Stimulated activated CD4-positive, alpha-beta T cell treated with anti-CD3 and anti-CD28 coated beads, Interleukin-1b, Interleukin-23, amount 100 ng/mL, for 1 hour (primary cell): ENCODE measurements at places on chromosomes 1 and 21.

- DNase-seq: peak; percentile 69
Observed at GRCh38 chr1:154760469-154760933, 109.6 kb downstream of the KCNN3 start.

GRCh38 chr1:3903141-3904005, 3.3 kb upstream of the C1orf174 start:
- DNase-seq: no peak

DNA sequence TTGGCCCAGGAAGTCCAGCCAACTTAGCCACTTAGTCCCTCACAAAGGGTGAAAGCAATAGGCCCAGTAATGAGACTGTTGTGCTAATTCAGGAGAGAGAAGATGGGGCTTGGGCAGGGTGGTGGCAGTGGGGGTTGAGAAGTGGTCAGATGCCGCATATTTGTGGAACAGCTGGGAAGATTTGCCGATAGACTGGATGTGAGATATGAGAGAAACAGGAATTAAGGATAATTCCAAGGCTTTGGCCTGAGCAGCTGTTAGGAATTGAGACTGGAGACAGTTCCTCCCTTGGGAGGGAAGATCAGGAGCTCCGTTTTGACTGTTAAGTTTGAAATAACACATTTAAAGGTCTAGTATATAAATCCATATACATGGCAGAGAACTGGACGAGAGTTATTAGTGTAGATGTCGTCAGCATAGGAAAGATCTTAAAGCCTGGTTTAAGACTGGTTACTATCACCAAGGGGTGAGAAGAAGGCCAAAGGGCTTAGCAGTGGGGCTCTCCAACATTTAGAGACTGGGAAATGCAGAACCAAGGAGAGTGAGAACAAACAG, 323.7 kb upstream of the FAM78B start:
- peak; percentile 6 for DNase-seq

- DNase-seq: no peak
Observed at GRCh38 chr1:10857687-10858086, 61.2 kb upstream of the CASZ1 start.

- no peak for DNase-seq
Observed at GRCh38 chr1:89041119-89041641, 18.5 kb upstream of the GBP3 start.

- no peak for DNase-seq
Observed at GRCh38 chr1:43549921-43550597, 19.4 kb downstream of the PTPRF start.

DNA sequence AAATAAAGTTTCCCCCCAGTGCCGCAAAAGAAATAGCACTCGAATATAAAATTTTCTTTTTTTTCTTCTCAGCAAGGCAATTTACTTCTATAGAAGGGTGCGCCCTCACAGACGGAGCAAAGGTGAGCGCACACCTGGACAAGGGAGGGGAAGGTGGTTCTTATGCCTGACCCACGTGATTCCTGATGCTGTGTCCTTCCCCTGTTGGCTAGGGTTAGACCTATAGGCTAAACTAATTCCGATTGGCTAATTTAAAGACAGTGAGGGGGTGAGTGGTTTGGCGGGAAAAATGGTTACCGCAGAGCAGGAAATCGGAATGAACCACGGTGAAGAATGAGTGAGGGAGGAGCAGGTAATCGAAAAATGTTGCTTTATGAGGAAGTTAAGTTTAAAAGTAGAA, 607 bp upstream of the FAAH start:
- DNase-seq: no peak

DNA sequence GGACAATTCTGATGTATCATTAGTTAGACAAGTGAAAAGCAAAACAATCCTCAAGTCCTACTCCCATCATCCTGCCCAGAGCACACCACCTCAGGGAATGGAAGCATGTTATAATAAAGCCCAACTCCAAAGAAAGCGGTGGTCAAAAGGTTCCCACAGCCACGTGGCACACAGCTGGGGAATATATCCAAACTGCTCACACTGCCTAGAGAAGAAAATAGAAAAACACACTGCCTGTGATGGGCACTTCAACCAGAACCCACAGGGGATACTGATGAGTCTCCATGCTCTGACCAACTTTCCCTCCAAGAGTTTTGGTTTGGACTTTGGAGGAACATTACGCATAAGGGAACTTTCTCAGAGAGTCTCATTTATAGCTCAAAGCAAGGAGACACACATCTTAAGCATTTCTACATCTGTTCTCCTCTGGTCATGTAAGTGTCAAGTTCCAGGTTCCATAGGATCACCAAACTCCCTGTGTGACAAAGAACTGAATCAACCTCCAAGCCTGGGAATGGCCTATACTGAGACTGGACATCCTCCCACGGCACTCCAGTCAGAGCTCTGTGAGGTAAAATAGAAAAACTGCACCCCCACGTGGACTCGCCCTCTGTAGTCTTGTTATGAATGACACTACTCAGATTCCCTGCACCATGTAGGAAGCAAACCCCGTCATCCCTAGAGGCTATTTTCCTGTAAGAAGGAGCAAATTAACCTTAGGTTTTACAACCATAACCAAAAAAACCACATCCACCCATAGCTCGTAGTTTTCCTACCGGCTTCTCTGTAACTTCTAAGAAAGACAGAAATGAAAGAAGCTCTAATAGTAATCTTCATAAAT, 12.2 kb downstream of the DSTYK start:
- no peak for DNase-seq

DNA sequence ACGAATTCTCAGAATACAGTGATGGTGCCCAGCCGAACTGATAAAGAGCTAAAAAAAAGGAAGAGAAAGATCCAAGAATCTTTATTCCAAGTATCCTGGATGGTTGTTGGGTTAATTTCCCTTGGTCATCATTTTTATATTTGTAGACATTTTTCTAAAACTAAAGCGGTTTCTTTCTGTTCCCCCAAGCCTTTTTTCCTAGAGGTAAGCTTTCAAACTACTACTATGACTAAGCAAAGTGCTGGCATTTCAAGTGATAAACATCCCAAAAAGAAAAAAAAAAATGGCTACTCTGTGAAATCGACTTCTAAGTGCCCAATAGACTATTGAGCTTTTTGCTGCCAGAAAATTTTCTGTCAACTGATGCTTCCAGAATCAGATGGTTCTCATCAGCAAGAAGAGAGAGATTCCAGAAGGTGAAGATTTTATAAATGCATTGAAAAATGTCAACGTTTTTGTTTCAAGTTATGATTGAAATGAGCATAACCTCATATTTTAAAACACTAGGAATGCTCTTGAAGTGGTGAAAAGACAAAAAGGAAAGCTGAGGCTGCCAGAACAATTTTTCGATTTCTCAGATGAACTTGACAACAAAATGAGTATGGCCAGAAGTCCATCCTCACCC, 96.1 kb upstream of the ZC3H11B start:
- no peak for DNase-seq

- DNase-seq: no peak
Observed at GRCh38 chr21:31130821-31131220, 92.5 kb upstream of the KRTAP19-8 start.

DNA sequence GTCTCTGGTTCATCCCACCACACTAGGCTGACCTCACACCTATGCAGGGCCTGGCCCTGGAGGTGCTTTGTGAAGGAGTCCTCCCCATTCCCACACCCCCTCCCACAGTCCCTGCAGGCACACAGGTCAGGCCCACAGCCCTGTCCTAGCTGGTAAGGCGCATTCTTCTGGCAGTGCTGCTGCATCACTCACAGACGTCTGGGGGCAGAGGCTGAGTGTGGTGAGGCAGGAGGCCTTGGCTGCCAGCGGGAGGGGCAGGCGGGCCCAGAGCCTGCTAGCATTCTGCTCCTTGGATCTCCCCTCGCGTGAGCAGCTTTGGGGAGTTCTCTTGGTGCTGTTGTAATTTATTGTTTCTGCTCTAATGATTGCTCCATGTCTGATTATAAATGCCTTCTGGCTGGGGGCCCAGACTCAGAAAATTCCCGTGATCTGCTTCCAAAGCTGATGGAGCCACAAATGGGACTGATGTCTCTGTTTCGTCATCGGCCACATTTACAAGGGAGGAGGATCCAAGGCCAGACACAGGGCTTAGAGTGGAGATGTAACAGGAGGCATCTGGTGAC, 62.9 kb downstream of the TRABD2B start:
- no peak for DNase-seq

DNA sequence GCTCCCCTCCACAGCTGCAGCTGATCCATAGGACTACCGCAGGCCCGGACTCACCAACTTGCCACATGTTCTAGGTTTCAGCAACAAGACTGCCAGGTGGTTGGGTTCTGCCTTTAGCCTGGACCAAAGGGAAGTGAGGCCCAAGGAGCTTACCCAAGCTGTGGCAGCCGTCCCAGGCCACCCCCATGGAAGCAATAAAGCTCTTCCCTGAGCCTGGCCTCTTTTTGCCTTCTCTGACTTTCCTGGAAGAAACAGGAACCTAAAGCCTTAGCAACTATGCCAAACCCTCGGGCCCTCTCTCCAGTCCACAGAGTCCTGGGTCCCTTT, 2.7 kb upstream of the ARTN start:
- no peak for DNase-seq

- no peak for DNase-seq
Observed at GRCh38 chr1:103084181-103084580, 24.1 kb downstream of the COL11A1 start.

GRCh38 chr21:45377325-45377709, 27.6 kb upstream of the COL18A1 start:
- DNase-seq: no peak

- DNase-seq: no peak
Observed at GRCh38 chr1:24322470-24323177, 3.5 kb downstream of the GRHL3 start.

- DNase-seq: no peak
Observed at GRCh38 chr1:97013941-97014340, 292.4 kb downstream of the PTBP2 start.

DNA sequence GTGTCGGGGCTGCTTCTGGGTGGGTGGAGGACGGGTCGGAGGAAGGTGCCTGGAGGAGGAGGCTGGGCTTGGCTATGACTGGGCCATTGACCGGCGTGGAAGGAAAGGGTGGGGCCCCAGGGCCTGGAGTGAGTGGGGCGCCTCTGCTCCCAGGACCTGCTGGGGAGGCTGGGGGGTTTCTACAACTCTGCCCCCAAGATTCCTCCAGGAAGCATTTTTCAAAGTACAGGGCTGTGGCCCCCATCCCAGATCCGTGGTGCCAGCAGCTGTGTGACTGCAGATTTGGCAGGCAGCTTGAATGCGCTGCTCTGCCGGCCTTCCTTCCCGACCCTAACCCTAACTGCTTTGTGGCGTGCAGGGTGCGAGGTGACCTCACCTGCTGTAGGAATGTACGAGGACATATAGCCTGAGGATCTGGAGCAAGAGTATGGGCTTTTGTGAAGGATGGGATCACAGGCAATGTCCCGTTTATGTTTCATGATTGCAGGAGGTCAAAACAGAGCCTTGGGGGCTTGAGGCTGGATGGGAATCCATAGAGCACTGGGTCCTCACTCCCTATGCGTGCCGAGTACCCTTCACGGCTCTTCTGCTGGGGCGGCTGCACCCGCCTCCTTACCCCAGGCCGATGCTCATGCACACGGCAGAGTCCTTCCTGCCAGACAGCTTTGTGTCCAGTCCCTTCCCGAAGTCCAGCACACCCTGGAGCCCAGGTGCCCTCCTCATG, 24.7 kb downstream of the TRPM2 start:
- no peak for DNase-seq

DNA sequence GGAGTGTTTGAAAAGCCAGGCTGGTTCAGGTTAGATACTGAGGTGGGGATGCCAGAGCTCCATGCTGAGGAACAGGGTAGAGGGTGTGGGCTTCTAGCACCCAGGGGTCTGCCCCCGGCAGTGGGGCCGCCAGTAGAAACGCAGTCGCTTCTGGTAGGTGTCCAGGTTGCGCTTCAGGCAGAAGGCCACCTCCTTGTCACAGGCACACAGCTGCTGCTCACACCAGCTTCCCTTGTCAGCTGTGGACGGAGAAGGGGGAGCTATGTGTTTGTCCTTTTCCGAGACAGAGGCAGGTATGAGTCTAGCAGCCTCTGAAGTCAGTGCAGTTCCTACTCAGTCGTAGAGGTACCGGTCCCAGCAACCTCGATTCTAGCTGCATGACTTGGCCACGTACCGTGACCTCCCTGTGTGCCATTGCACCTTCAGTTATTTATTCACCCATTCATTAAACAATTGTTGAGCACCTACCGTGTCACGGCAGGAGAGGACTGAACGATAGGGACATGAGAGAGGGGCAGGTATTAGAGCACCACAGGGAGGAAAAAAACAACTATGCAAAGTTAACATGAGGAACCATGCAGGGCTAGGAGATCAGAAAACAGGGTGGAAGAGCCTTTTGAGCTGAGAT, 5.2 kb downstream of the PLA2G2D start:
- no peak for DNase-seq

DNA sequence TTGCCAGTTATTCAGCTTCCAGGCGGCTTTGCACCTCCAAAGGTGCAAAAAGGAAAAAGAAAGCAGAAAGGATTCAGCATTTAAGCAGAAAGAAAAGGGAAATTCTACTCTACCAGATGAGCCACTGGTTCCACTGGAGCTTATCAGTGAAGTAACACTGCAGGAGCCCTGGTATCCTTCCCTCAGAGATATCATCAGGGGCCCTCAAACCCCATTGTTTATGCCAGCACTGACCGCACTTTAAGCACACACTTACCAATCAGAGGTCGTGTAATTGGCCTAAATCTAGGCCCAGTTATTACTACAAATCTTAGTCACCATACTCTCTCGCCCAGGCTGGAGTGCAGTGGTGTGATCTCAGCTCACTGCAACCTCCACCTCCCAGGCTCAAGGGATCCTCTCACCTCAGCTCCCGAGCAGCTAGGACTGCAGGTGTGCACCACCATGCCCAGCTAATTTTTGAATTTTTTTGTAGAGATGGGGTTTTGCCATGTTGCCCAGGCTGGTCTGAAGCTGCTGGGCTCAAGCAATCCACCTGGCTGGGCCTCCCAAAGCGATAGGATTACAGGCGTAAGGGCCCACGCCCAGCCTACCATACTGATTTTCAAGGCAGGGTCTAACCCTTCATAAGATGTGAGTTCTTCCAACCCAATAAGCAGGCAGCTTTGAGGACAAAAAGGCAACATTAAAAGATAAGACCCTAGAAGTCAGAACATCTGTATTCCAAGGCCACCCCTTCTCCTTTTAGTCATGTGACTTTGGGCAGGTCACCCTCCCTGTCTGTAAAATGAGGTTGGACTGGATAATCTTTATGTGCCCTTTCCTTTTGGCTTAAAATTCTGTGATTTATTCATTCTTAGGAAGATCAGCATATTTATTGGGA, 125.3 kb downstream of the SYT2 start:
- no peak for DNase-seq

GRCh38 chr1:237140986-237141385, 99.0 kb downstream of the RYR2 start:
- DNase-seq: no peak
